ENCODE measurements at places on chromosomes 3 and 15. TPM values are rescaled to one million over a fixed set of nuclear protein-coding genes. Genes with fewer than 3 reads are reported as not detected.
A peak's percentile ranks its signal among the peaks of the same experiment; 100 is the strongest.

DNA sequence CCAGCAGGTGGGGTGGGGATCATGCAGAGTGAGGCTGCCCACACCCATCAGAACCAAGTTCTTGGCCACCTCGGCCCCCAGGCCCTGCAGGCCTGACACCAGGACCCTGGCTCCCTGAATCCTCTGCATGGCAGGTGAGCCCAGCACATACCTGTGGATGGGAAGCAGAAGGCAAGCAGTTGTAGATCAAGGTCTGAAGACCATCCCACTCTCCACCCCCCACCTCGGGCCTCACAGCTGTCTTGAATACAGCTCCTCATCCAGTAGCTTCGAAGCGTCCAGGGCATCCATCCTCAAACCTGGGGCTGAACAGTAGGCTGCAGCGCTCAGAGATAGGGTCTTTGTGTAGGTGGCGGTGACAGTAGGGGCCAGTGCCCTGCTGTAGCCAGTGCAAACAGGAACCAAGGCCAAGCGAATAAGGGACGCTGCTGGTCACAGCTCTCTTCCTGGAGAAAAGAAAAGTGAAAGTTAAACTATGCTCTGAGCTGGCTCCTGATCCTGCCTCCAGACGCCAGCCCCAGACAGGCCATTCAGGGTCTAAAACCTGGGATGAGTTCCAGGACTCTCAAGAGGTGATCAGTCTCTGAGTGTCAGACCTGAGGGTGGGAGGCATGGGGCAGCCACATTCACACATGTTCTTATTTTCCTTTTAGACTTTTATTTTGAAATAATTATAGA is at the start of gene UBA7:
UBA7 (minus strand) TSS at position 457 of the 678 bp plus-strand sequence; CDS start at position 291, 166 bp downstream.
- no peaks in the 10 kb centered on the region for H3K36me3 ChIP-seq
- H3K4me1 ChIP-seq, result no peaks in the 10 kb centered on the region
- no peak within 1 kb of the TSS for H3K27ac ChIP-seq
- H3K27me3 ChIP-seq, result no peaks in the 10 kb centered on the region

Gene SOX2
- 584 TPM for total RNA-seq

DNA sequence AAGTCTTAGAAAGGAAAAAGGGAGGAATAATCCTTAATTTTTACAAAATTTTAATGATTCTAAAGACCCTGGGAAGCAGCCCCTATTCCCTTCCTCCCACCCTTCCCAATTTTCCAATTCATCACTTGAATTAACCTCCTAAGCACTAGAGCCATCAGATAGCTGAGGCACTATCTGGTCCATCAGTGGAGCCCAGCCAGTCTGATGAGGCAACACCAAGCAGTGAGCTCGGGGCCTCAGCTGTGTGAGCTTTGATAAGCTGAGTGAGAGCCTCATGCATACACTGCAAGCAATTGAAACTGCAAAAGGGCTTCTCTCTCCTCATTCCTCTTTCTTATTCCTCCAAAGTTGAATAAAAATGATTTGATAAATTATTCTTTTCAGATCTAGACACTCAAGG is 31.9 kb downstream of the TUSC7 start:
- no peaks in the 10 kb centered on the region for H3K36me3 ChIP-seq
- DNase-seq, result peak; percentile 46
- no peak overlapping the region for H3K27ac ChIP-seq
- no peaks in the 10 kb centered on the region for H3K27me3 ChIP-seq

DNA sequence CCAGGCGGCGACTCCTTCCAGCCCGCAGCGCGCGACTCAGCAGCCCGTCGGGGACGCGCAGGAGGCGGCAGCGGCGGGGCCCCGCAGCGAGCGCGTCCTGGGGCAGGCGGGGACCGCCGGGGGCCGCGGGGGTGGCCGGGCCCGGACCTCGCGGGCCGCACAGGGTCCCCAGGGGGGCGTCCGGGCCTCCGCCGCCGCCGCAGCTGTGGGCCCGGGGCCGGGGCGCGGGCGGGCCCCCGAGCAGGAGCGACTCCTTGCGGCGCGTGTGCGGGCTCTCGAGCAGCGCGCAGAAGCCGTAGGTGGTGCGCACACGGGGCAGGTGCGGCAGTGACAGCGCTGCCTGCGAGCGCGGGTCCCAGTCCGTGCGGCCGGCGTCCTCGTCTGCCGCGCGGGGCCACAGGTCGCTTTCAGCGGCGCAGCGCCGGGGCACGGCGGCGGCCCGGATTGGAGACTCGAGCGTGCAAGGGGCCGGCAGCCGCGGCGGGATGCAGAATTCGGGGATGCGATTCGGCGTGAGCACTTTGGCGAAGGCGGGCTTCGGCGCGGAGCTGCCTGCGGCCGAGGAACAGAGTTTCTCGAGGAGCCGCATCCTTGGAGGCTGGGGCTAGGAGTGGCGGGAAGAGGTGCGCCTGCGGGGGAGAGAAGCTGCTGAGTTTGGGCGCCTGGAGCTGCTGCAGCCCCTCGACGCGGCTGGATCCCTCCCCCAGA is 535 bp downstream of the C2CD4B start:
- H3K27me3 ChIP-seq, result peaks cover 90% of the 10 kb centered on the region
- no peaks in the 10 kb centered on the region for H3K4me1 ChIP-seq
- peak overlapping the region; percentile 53 for H3K4me3 ChIP-seq
- H3K36me3 ChIP-seq, result no peaks in the 10 kb centered on the region

- H3K27me3 ChIP-seq, result no peaks in the 10 kb centered on the region
- H3K36me3 ChIP-seq, result no peaks in the 10 kb centered on the region
- H3K27ac ChIP-seq, result no peak overlapping the region
- H3K4me1 ChIP-seq, result peaks cover 28% of the 10 kb centered on the region
These were observed 40.3 kb upstream of the PTPRG start for GRCh38 chr3:61520966-61521628.

Gene ITPKA
- 0.09 TPM for total RNA-seq

Data from neural progenitor cell (in vitro differentiated cells).